GM23338 (cell line): ENCODE measurements at places on chromosomes 2 and 18. TPM values are rescaled to one million over a fixed set of nuclear protein-coding genes. Genes with fewer than 3 reads are reported as not detected.
A peak's percentile ranks its signal among the peaks of the same experiment; 100 is the strongest.

DYSF gene
- 6.4 and 7.3 TPM in 2 replicates for polyA plus RNA-seq

- no peaks in the 10 kb centered on the region for H3K27me3 ChIP-seq
- no peaks in the 10 kb centered on the region for H3K4me1 ChIP-seq
- DNase-seq = no peak
- no peak overlapping the region for H3K27ac ChIP-seq
- no peak overlapping the region for H3K4me3 ChIP-seq
These were observed 60.6 kb upstream of the SLC16A14 start for GRCh38 chr2:230129343-230129742.

DNA sequence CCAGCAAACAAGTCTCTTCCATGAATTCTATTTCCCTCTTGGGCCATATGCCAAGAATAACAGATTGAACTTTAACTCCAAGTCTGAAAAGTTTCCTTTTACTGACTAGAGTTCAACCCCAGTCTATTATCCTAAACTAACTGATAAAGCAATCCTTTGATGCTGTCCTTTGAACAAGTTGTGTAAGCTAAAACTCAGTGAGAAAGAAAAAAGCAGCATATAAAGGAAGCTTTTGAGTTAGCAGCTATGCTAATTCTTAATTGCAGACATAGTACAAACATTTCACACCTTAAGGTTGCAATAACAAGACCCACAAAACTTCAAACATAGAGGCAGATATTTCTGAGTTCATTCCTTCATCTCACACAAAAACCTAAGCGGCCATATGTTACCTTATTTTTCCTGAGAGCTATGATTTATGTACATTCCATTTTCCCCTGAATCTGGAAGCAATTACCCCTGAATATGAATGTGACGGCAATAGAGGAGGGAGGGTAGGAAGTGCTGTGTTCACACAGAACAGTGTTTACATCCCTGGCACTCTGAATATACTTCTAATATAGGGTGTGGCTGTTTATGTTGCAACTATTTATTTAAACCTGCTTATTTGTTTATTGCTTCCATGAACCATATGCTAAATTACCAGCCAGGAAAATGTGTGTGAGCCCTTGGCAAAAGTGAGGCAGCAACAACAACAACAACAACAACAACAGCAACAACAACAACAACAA, 180.6 kb downstream of the IRS1 start:
- H3K27ac ChIP-seq = no peak overlapping the region
- no peaks in the 10 kb centered on the region for H3K27me3 ChIP-seq
- H3K4me3 ChIP-seq = no peak overlapping the region
- no peaks in the 10 kb centered on the region for H3K36me3 ChIP-seq
- DNase-seq = no peak

RNF144A gene
- 2.8 and 2.9 TPM in 2 replicates for polyA plus RNA-seq

- H3K27ac ChIP-seq = no peak overlapping the region
- no peaks in the 10 kb centered on the region for H3K27me3 ChIP-seq
- no peak for DNase-seq
- H3K4me3 ChIP-seq = no peak overlapping the region
- H3K36me3 ChIP-seq = no peaks in the 10 kb centered on the region
These were observed 182.4 kb downstream of the NEDD4L start for GRCh38 chr18:58226429-58226828.

DNA sequence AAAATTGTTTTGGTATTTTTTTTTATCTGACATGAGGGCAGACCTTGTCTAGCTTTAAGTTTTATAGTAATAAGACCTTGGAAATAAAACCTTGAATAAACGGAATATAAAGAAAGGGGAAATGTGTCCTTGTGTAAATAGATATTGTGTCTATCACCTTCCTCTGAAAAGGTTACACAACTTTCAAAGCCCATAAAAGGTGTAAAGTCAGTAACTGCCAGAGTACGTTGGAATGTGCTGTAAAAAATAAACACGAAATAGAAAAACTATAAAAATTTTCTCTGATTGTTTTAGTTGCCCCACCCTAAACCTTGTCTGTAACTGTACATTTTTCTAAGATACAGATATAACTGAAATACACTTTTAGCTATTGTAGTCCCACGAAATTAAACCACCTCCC, 82.3 kb downstream of the ZEB2 start:
- H3K36me3 ChIP-seq = no peaks in the 10 kb centered on the region
- H3K4me1 ChIP-seq = peaks cover 14% of the 10 kb centered on the region
- no peak overlapping the region for H3K27ac ChIP-seq
- no peak for DNase-seq
- H3K27me3 ChIP-seq = no peaks in the 10 kb centered on the region

GRCh38 chr18:25164848-25165811, 186.8 kb downstream of the ZNF521 start:
- H3K27me3 ChIP-seq = no peaks in the 10 kb centered on the region
- no peak for DNase-seq
- no peak overlapping the region for H3K27ac ChIP-seq
- H3K36me3 ChIP-seq = no peaks in the 10 kb centered on the region
- no peak overlapping the region for H3K4me3 ChIP-seq
- no peaks in the 10 kb centered on the region for H3K4me1 ChIP-seq

- H3K4me3 ChIP-seq = no peak overlapping the region
- no peaks in the 10 kb centered on the region for H3K27me3 ChIP-seq
- H3K36me3 ChIP-seq = no peaks in the 10 kb centered on the region
- H3K27ac ChIP-seq = no peak overlapping the region
- no peak for DNase-seq
These were observed 162.4 kb downstream of the CELF4 start for GRCh38 chr18:37403100-37403781.

DNA sequence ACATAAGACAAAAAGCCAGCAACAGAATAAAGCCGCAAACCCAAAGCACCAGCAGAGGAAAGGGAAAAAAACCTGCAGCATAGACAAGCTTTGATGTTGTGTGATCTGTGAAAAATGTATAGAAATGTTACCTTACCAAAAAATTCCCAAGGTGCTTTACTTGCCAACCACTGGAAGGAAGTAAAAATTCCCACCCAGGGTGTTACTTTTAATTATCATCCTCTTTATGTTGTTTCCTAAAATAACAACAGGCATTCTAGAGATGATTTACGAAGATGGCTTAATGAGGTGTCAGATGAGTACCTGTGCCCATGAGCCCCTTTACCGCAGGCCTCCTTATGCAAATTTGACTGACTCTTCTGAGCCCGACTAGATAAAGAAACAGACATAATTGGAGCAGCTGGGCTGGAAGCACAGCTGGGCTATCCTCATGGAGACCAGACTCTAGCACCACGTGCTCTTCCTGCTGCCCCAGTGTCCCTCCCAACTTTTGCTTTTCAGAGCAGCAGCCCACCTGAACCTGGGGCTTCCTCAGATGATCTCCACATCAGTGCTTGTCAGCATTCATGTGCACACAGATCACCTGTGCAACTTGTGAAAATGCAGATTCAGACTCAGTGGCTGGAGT, 41.5 kb downstream of the SRSF7 start:
- H3K4me1 ChIP-seq = peaks cover 7% of the 10 kb centered on the region; the same call in 1 of the 2 replicates
- no peak overlapping the region for H3K4me3 ChIP-seq

DNA sequence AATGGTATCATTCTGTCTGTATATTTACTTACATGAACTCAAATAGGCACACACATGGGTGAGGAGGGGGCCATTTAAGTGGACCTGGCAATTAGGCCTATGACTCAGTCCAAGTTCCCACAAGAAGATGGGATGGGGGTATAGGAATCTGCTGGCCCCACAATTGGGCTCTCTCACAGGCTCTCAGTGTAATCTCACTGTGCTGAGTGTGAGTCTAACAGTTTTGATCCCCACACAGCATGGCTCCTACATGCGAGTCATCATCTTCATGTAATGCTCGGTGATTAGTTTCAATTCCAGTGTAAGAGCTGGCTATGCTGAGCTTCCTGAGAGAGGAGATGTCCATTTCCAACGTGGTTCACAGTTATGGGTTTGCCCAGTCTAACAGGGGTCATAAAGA, 114.0 kb downstream of the GATA6 start:
- H3K36me3 ChIP-seq = no peaks in the 10 kb centered on the region
- H3K4me3 ChIP-seq = no peak overlapping the region
- H3K27me3 ChIP-seq = no peaks in the 10 kb centered on the region
- H3K27ac ChIP-seq = no peak overlapping the region

GRCh38 chr18:46072376-46072867, 362 bp upstream of the PSTPIP2 start:
- no peak for DNase-seq
- 0 out of 2 replicates have a peak, but pooled peaks cover 1% of the 10 kb centered on the region for H3K36me3 ChIP-seq
- H3K4me3 ChIP-seq = peak overlapping the region; percentile 81
- H3K27ac ChIP-seq = no peak overlapping the region
- no peaks in the 10 kb centered on the region for H3K4me1 ChIP-seq

DNA sequence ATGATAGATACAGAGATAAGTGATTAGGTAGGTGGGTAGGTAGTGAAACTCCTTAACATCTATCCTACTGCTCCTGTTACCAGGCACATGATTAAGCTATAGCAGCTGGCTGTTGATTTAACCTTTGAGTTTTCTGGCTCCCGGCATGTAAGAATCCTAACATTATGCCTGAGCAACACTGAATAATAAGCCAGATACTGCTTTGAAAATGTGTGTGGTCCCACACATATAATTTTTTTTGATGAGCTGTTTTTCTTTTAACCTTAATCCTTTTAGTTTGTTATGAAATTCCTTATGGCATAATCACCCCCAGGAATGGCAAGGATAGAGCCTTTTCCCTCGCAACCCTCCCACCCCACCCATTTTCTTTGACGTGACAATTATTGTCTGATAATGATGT, 104.2 kb upstream of the NEUROD1 start:
- no peak overlapping the region for H3K27ac ChIP-seq
- H3K27me3 ChIP-seq = no peaks in the 10 kb centered on the region
- H3K4me3 ChIP-seq = no peak overlapping the region
- 0 out of 2 replicates have a peak, but pooled peaks cover 6% of the 10 kb centered on the region for H3K4me1 ChIP-seq
- no peak for DNase-seq

MARCO gene
- polyA plus RNA-seq = not detected in 2 replicates

DNA sequence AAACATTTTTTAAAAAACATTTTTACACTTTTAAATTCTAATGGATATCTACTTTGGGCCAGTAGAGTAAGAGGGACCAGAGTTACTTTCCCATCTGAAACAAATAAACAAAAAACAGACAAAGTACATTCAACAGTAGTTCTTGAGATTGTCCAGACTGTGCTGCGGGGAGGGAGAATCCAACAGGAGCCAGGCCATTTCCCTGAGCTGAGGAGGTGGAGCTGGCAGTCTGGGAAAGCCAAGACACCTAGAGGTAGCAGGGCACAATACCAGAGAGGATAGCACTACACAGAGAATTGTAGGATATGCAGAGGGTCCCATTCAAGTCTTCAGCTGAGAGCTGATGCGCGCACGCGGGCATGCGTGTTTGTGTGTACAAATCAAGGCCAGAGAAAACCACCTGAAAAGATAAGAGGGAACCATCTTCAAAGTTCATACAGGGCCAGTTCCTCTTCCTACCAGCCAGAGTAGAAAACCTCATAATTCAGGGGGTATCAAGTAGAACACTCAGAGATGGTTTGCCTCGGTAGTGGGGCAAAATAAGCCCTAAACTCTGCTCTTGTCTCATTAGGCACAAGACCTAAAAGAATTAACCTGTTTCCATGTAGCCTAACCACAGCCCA, 44.0 kb downstream of the PTRHD1 start:
- no peak overlapping the region for H3K27ac ChIP-seq
- DNase-seq = peak; percentile 59
- H3K4me3 ChIP-seq = no peak overlapping the region
- no peaks in the 10 kb centered on the region for H3K27me3 ChIP-seq
- no peaks in the 10 kb centered on the region for H3K36me3 ChIP-seq

GRCh38 chr18:48994926-48995835, 44.4 kb upstream of the SMAD7 start:
- no peak overlapping the region for H3K4me3 ChIP-seq
- H3K27ac ChIP-seq = no peak overlapping the region
- no peaks in the 10 kb centered on the region for H3K36me3 ChIP-seq
- DNase-seq = no peak
- peaks cover 13% of the 10 kb centered on the region; the same call in 1 of the 2 replicates for H3K4me1 ChIP-seq
- H3K27me3 ChIP-seq = no peaks in the 10 kb centered on the region

DNA sequence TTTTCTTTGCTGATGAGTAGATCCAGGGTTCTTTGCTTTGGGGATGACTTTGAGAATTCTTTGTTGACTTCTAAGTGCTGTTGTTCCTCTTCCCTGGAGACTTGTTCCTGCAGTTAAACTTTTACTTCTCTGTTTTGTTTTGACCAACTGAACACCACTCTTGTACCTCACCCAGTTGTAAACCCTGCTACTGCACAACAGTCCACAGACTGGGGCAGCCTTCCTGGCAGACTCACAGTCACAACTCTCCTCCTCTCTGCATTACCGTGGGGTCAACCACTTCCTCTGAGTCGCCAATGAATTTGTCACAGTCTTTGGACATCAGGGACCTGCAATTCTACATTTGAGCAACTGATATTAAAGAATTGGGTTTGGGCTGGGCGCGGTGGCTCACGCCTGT, 3.8 kb upstream of the SLC8A1 start:
- peaks cover 32% of the 10 kb centered on the region for H3K27me3 ChIP-seq
- DNase-seq = no peak
- no peak overlapping the region for H3K4me3 ChIP-seq
- no peak overlapping the region for H3K27ac ChIP-seq
- no peaks in the 10 kb centered on the region for H3K36me3 ChIP-seq

IL1F10 gene
- not detected in 2 replicates for polyA plus RNA-seq

GRCh38 chr2:25822190-25823117, 55.8 kb downstream of the ASXL2 start:
- H3K36me3 ChIP-seq = no peaks in the 10 kb centered on the region
- peaks cover 24% of the 10 kb centered on the region for H3K4me1 ChIP-seq
- DNase-seq = peak; percentile 72
- H3K27me3 ChIP-seq = no peaks in the 10 kb centered on the region
- no peak overlapping the region for H3K4me3 ChIP-seq

DNA sequence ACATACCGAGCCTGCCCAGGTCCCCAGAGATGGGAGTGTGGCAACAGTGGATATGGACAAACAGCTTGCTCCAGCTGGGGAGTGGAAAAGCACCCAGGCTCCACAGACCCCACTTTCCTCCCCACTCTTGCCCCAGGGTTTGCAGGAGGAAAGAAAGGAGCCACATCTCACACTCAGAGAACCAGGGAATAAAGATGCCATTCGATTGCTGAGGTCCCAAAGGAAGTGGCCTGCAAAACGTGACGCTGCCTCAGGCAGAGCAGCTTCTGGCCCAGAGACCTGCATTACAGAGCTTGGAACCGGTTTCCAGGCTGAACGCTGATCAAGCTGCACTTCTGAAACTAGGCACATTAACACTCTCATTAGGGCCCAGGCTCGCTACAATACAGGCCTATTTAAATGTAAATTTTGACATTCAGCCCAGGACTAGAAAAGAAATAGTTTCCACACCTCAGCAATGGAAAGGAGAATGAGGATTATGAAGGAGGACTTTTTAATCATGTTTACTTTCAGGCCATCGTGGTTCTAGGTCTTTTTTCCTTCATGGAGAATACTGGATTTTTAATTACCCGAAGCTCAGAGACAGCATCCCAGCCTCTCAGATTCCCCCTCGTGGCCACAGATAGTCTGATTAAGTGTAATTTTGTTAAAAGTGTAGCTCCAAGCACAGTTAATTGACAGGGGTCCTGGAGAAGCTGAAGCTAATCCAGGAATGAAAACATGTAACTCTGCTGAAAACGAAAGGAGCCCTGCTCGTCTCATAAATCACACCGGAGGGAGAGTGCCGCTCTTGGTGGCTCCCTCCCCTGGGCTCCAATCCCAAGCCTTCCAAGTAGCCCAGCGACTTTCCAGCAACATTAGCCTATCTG, 221.3 kb upstream of the RAB6C start:
- H3K27ac ChIP-seq = peak overlapping the region; percentile 82; the same call in 1 of the 2 replicates
- no peaks in the 10 kb centered on the region for H3K36me3 ChIP-seq
- H3K4me1 ChIP-seq = peaks cover 17% of the 10 kb centered on the region
- no peaks in the 10 kb centered on the region for H3K27me3 ChIP-seq
- peak; percentile 68 for DNase-seq

- H3K4me3 ChIP-seq = no peak overlapping the region
- H3K4me1 ChIP-seq = peaks cover 19% of the 10 kb centered on the region
- H3K27me3 ChIP-seq = no peaks in the 10 kb centered on the region
- H3K27ac ChIP-seq = peak overlapping the region; percentile 52; the same call in 1 of the 2 replicates
These were observed 291.5 kb upstream of the CCDC68 start for GRCh38 chr18:55250768-55251173.
